EH (cell line): ENCODE measurements at places on chromosomes 4 and X.

- DNase-seq, result no peak
These were observed 6.0 kb upstream of the NAF1 start for GRCh38 chr4:163172647-163173046.

- DNase-seq, result peak; percentile 2
These were observed 1467.4 kb downstream of the C4orf33 start for GRCh38 chr4:130563185-130563888.

DNA sequence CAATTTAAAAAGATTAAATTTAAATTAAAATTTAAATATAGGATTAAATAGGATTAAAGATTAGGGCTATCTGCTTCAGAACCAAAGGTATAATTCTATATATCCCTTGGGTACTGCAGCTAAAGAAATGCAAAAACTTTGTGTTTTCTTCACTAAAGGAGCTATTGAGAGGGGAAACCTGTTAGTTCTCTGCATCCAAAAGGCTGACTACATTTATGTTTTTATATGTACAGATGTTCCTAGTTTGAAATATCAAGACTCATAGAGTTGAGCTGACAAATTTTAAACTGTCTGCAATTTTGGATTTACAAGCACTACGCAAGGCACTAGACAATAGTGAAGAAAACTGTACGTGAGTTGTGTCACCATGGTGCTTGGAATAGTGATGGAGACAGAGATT, 95.2 kb downstream of the CEP44 start:
- no peak for DNase-seq

DNA sequence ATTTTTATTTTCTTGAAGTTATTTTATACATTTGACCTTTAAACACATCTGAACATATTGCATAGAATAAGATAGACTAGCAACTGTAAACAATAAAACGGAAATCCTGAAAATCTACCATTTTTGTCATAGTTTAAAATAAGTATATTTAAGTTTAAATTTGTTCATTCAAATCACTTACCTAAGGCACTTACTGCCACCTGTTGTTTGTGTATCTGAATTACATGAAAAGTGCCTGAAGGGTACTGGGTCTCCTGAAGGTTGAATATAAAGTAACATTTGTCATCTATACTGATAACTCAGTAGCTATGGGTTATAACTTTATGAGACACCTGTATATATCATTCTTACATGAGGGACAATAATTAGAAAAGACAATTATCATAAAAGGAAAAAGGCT, 38.6 kb downstream of the TRPC5 start:
- no peak for DNase-seq

- DNase-seq, result no peak
These were observed 63.7 kb upstream of the NAP1L5 start for GRCh38 chr4:88761342-88761741.

- DNase-seq, result peak; percentile 11
These were observed 91.5 kb upstream of the ZNF827 start for GRCh38 chr4:146029939-146030710.

GRCh38 chr4:83231620-83232076, 53.0 kb downstream of the COQ2 start:
- DNase-seq, result peak; percentile 78

- DNase-seq, result peak; percentile 68
These were observed 1.2 kb downstream of the TMSB4X start for GRCh38 chrX:12975991-12976558.

GRCh38 chrX:115011428-115011827, 6.0 kb downstream of the IL13RA2 start:
- DNase-seq, result no peak
